ENCODE measurements at places on chromosomes 3 and 15.
A peak's percentile ranks its signal among the peaks of the same experiment; 100 is the strongest.

DNA sequence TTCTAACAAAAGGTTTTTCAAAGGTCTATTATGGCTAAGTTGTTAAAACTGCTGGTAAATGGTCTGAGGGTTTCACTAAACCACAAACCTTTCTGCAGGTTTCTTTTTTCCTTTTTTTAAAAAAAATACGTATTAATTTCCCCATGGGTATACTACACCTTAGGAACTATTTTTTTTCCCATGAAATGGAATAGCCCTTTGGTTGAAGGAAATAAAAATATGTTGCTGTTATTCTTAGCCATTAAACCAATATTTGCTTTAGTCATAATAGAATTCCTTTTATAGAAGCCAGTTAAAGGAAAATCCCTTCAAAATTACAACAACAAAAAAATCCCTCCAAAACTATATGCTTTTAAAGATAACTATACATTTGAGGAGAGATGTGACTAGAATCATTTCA is 1303.3 kb downstream of the ROBO2 start:
- H3K4me1 ChIP-seq, result no peaks in the 10 kb centered on the region
- no peaks in the 10 kb centered on the region for H3K27me3 ChIP-seq
- H3K27ac ChIP-seq, result no peak overlapping the region
- DNase-seq, result no peak

GRCh38 chr3:195119461-195120266 is 151.3 kb downstream of the XXYLT1 start:
- no peak overlapping the region for H3K4me3 ChIP-seq
- peak overlapping the region; percentile 36 for H3K27ac ChIP-seq
- no peaks in the 10 kb centered on the region for H3K36me3 ChIP-seq

GRCh38 chr15:40130799-40131502 is 22.3 kb upstream of the BMF start:
- peaks cover 42% of the 10 kb centered on the region for H3K27me3 ChIP-seq
- no peak for DNase-seq
- H3K27ac ChIP-seq, result no peak overlapping the region
- H3K36me3 ChIP-seq, result no peaks in the 10 kb centered on the region

DNA sequence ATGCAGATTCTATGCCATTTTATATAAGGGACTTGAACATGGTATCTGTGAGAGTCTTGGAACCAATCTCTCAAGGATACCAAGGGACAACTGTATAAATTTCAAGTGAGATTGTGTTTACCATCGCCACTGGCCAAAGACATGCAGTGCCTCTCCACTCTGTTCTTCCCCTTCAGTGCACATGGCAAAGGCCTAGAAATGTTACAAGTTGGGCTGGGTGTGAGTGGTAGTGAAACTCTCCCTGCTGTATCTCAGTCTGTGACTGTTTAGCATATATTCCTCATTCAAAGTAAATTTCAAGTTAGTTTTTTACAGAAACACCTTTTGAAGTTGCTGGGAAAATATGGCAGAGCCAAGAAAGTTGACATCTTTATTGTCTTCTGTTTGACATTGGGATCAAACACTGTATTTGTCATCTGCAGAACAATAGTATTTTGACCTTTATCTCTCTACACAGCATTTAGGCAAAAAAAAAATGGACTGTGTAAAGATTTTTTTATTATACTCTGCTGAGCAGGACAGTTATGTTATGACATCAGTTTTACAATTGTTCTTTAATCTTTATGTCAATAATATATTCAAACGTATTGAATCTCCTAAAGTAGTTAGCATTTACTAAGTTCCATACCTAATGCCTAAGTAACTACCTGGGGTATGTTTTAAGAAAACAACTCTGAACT is 101.4 kb downstream of the CCNL1 start:
- H3K4me1 ChIP-seq, result no peaks in the 10 kb centered on the region
- H3K4me3 ChIP-seq, result no peak overlapping the region
- no peak for DNase-seq
- no peak overlapping the region for H3K27ac ChIP-seq

GRCh38 chr15:81007428-81008064 is 6.8 kb downstream of the TLNRD1 start:
- H3K36me3 ChIP-seq, result no peaks in the 10 kb centered on the region
- no peaks in the 10 kb centered on the region for H3K27me3 ChIP-seq
- H3K27ac ChIP-seq, result no peak overlapping the region
- no peak for DNase-seq
- no peak overlapping the region for H3K4me3 ChIP-seq
- peaks cover 28% of the 10 kb centered on the region for H3K4me1 ChIP-seq

- no peaks in the 10 kb centered on the region for H3K36me3 ChIP-seq
- no peaks in the 10 kb centered on the region for H3K4me1 ChIP-seq
- no peak for DNase-seq
- no peaks in the 10 kb centered on the region for H3K27me3 ChIP-seq
These were observed 74.0 kb upstream of the MANF start for GRCh38 chr3:51311055-51311454.

DNA sequence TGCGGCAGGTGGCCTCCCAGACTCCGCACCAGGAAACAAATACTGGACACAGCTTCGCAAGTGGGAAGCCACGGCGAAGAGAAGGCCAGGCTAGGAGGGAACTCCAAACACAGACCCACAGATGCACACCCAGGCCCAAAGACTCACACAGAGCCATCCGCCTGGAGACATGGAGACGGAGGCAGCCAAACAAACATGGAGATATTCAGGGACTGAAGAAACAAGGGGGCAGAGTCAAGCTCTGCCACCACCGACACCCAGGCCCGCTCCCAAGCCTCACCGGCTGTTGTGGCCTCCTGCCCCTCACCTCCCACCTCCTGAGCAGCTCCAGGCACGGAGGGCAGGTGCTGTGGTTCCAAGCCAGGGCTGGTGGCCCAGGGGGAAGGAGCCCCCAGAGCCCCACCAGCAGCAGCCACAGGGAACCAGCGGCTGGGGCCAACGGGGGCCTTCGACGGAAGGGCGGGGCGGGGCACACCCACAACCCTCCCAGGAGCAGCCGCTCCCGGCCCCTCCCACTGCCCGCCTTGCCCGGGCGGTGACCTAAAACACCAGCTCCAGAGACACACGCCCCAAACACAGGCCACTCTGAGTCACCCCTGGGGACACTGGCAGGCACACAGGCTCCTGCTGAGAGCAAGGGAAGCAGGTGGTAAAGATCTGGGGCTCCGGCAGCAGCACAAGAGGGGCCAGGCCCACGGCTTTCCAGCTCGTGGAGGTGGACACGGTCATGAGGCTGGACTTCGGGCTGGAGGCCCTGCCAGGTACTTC is 31.9 kb downstream of the TNK2 start:
- H3K4me3 ChIP-seq, result peak overlapping the region; percentile 2
- DNase-seq, result no peak
- peaks cover 20% of the 10 kb centered on the region for H3K4me1 ChIP-seq
- H3K27ac ChIP-seq, result peak overlapping the region; percentile 84
- peaks cover 79% of the 10 kb centered on the region for H3K36me3 ChIP-seq

- H3K4me1 ChIP-seq, result no peaks in the 10 kb centered on the region
- no peak overlapping the region for H3K27ac ChIP-seq
- no peak overlapping the region for H3K4me3 ChIP-seq
- H3K36me3 ChIP-seq, result no peaks in the 10 kb centered on the region
- no peaks in the 10 kb centered on the region for H3K27me3 ChIP-seq
- no peak for DNase-seq
These were observed 94.0 kb downstream of the WDR76 start for GRCh38 chr15:43920815-43921214.

- no peak for DNase-seq
- H3K27me3 ChIP-seq, result no peaks in the 10 kb centered on the region
- H3K27ac ChIP-seq, result no peak overlapping the region
- no peaks in the 10 kb centered on the region for H3K36me3 ChIP-seq
These were observed 184.1 kb upstream of the RASGRP1 start for GRCh38 chr15:38748710-38749109.

GRCh38 chr15:90893175-90894090 is 9.1 kb downstream of the FES start:
- no peak for DNase-seq
- no peaks in the 10 kb centered on the region for H3K27me3 ChIP-seq
- H3K27ac ChIP-seq, result no peak overlapping the region

DNA sequence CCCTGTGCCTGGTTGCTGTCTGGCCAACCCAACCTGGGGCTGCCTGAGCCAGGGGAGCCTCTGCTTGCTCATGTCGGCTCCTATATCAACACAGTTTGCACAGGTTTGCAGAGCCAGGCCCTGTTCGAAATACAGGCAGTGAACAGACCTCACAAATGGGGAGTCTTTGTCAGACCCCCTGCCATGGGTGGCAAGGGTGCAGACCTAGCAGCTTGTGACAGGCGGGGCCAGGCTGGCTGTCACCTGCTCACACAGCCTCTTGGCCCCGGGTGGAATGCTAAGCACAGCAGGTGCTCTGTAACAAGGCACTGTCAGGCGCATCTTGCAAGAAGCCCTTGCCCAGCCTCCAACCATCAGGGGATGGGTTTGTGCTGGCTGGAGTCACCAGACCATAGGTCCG is 47.3 kb downstream of the BDH1 start:
- no peak overlapping the region for H3K4me3 ChIP-seq
- H3K27me3 ChIP-seq, result no peaks in the 10 kb centered on the region
- no peak for DNase-seq
- H3K4me1 ChIP-seq, result peaks cover 21% of the 10 kb centered on the region
- no peak overlapping the region for H3K27ac ChIP-seq

- no peaks in the 10 kb centered on the region for H3K4me1 ChIP-seq
- no peaks in the 10 kb centered on the region for H3K36me3 ChIP-seq
These were observed 108.1 kb upstream of the ZBED2 start for GRCh38 chr3:111702996-111703985.

DNA sequence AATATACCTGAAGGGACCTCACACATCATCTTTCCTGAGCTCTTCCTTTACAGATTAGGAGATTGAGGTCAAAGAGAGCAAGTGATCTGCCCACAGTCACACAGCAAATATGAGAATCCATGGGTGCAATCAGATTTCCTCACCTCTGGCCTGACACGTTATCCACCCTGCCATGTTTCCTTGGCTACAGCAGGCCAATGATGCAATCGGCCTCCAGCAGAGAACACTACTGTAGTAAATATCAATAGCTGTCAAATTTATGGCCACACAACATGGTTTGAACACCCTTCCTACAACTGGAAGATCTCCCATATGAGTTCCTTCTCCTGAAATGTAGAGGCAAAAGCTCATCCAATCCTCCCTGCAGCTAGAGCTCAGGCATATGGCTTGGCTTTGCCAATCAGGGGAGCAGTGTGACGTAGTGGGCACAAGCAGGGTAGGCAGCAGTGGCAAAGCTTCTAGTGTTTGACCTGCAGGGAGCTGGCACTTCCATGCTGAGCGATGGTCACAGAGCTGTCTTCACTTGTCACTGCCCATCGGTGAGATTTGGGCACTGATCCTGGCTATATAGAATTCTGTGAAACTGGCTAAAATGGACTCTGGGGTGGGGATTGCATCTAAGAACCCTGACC is 271.3 kb downstream of the TJP1 start:
- no peaks in the 10 kb centered on the region for H3K36me3 ChIP-seq
- H3K27me3 ChIP-seq, result no peaks in the 10 kb centered on the region
- H3K27ac ChIP-seq, result no peak overlapping the region
- no peak for DNase-seq

DNA sequence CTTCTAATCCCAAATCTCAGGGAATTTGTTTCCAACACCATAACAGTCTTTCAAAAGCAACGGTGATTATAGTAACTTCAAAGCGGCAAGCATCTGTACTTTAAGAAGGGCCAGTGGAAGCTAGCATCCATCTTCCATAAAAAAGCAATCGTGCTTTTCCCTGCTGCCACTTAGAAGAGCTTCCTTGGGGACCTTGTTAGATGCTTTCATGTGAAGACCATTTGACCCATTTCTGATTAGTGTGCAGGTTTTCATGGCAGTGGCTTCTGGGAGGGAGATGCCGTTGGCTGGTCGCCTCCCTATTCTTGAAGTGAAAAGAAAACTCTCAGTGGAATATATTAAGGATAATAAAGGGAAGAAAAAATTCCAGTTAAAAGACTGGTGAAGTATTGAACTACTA is 354.1 kb downstream of the ROBO2 start:
- no peak for DNase-seq
- H3K4me3 ChIP-seq, result no peak overlapping the region
- H3K4me1 ChIP-seq, result no peaks in the 10 kb centered on the region
- H3K27me3 ChIP-seq, result no peaks in the 10 kb centered on the region

DNA sequence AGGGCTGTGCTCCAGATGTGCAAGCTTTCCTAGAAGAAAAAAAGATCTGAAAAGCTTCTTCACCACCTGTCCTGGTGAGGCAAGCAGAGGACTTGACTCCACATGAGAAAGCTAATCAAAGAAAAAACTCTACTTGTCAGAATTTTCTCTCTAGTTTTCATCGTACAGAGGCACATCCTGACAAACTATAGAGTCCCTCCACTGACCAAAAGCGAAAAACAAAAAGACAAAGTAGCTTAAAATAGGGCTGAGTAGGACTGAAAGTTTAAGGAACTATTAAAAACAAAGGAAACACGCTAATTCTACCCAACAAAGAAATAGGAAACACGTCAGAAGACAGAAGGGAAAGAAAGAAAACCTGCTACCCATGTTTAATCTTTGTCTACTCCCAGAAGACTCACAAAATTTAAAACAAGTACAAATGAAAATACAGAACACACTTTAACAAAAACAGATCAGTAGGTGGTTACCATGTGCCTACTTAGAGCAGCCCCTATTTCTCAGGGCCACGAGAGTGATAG is 26.5 kb downstream of the NANOGP8 start:
- no peaks in the 10 kb centered on the region for H3K27me3 ChIP-seq
- no peaks in the 10 kb centered on the region for H3K4me1 ChIP-seq
- H3K27ac ChIP-seq, result no peak overlapping the region

- H3K27ac ChIP-seq, result no peak overlapping the region
- no peak overlapping the region for H3K4me3 ChIP-seq
- no peaks in the 10 kb centered on the region for H3K27me3 ChIP-seq
- H3K4me1 ChIP-seq, result no peaks in the 10 kb centered on the region
- DNase-seq, result no peak
- no peaks in the 10 kb centered on the region for H3K36me3 ChIP-seq
These were observed 40.7 kb downstream of the MYRIP start for GRCh38 chr3:39849992-39850715.

DNA sequence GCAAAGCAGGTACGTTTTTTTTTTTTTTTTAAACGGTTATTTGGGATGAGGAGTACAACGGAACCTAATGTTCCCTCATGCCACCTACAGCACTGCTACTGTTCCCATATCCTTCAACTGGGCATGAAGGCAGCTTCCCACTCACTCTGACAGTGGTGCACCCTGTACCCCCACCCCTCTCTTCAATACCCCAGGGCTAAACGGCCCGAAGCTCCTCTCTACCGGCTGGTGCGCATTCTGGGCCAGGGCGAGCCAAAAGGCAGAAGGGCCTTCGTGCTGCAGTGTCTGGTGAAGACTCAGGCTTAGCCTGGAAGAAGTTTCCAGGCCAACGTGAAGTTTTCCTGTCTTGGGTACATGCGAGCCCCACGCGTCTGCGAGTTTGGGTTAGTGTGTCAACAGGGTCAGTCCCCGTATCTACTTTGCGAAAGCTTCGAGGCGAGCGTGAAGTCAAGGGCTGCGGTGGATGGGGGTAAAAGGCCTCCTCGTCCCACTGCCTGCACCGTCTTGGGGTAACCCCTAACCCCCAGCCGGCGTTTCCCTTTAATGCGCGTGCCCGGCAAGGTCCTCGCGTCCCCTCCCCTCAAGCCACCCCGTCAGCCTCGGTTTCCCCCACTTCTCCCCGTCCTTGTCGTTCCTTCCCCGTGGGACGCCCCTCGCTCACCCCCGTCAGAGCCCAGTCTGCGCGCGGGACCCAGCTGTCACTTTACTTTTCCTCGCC is 765 bp upstream of the UBE2E2 start:
- peak overlapping the region; percentile 79 for H3K27ac ChIP-seq
- peaks cover 3% of the 10 kb centered on the region for H3K4me1 ChIP-seq
- no peak for DNase-seq
- H3K27me3 ChIP-seq, result no peaks in the 10 kb centered on the region

Measured in esophagus squamous epithelium (tissue), 5 donors.